ENCODE measurements at places on chromosomes 11 and 22.

DNA sequence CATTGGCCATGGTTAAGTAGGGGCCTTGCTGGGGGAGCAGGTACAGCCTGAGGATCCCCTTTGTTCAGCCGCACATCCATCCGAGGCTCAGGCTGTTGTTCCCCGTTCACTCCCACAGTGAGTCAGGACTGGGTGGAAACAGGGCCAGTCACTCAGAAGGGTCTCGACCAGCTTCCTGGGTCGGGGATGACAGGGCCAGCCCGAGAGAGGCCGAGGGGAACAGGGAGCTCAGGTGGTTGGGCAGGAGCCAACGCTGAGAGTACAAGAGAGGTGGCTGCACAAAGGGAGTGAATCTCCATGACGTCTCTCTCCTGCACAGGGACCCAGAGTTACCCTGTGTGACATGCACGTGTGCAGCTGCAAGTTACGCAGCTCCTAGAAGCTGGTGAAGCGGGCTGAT, 97.2 kb upstream of the SHANK2 start:
- no peak for DNase-seq

DNA sequence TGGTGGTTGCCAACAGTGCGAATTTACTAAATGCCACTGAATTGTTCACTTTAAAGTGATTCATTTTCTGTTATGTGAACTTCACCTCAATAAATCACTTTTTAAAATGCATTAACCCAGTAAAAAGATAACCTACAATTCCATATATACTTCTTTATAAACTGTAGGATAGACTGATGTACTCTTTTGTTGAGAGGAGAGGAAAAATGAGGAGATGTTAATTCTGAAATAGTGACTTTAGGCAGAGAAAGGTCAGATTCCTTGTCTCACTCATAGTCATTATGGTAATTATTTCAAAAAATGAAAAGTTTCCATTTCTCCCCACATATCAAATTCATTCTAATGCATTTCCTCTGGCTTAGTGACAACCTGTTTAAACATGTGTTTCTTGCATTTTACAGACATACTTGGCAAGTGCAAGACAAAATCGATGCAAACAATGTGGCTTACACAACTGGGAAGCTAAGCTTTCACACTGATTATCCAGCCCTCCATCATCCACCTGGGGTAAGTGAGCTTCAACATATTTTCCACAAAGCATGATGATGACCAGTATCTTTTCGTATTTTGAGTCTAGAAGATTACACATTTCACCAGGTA, 74.5 kb downstream of the BBOX1 start:
- no peak for DNase-seq

GRCh38 chr11:19316434-19316833, 75.7 kb upstream of the E2F8 start:
- DNase-seq: no peak

DNA sequence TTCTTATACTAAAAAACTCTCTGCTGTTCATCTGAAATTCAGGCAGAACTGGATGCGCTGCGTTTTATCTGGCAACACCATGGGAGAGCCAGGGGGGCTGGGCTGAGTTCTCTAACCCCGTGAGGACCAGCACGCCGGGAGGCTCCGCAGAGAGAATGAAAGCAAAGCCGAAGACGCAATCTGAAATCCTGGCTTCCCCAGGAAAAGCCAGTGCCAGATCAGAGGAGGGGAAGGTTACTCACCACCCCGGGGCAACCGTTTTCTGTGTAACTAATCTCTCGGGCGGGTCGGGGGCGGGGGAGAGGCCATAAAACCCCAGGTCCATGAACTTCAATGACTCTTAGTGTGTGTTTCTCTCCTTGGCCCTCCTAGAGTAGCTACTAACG, 99.4 kb downstream of the SHANK2 start:
- no peak for DNase-seq

GRCh38 chr11:2566223-2567025, 121.6 kb downstream of the KCNQ1 start:
- DNase-seq: no peak

GRCh38 chr22:39622881-39623367, 52.4 kb downstream of the CACNA1I start:
- DNase-seq: peak; percentile 26

DNA sequence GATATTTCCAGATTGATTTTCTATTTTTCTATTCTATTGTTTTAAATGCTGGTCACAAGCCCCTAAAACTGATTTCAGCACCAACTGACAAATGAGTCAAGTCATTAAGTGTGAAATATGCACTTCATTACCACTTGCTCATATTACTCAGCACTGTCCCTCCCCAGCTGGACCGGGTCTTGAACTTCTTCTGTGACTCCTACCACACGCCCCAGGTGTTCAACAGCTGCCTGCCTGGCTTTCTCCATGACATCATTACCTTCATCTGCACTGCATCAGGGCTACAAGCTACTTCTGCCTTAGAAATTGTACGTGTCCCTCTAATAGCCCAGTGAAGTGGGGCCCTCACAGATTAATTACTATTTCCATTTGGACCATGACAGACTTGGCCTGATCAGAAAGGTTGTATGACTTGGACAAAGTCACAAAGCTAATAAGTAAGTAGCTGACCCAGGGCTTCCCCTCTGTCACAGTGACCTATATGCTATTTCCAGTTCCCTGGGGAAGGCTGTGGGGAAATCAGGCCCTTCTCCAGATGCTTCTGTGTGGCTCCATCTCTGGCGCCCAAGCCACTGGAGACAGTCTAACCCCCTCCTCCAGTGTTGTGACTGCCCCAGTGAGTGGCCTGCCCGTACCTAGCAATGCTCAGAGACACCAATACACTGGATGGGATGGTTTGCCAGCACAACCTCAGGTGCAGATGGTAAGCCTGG, 18.1 kb downstream of the TBC1D10A start:
- no peak for DNase-seq

DNA sequence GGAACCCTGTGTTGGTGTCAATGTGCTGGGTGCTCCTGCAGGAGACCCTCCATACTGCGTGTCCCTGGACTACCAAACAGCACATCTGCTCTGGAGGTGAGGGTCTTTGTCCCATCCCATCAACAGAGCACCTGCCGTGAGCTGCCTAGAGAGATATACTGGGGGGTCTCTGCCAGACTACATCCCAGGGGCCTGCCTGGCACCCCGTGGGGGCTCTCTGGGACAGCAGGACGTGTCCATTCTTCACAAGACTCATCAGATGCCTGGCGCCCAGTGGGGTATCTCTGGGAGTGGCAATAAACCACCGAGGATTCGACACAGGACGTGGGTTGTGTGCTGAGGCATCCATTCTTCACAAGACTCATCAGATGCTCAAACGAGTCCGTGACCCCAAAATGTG, 42.7 kb downstream of the SHANK2 start:
- DNase-seq: no peak

- no peak for DNase-seq
Measured at GRCh38 chr22:49188091-49188490, 639.6 kb downstream of the BRD1 start.
